ENCODE measurements at places on chromosomes 1 and 21. TPM values are rescaled to one million over a fixed set of nuclear protein-coding genes. Genes with fewer than 3 reads are reported as not detected.

Gene TNFSF18
- not detected for polyA plus RNA-seq

Gene LRRN2
- polyA plus RNA-seq = 1.8 TPM

Gene LCE5A
- not detected for polyA plus RNA-seq

Gene PCP4L1
- polyA plus RNA-seq = 39.2 TPM

Gene TTC22
- 1.0 TPM for polyA plus RNA-seq

Gene SLAMF1
- 0.47 TPM for polyA plus RNA-seq

Gene C1orf74
- polyA plus RNA-seq = 1.4 TPM

Gene SLFNL1
- polyA plus RNA-seq = 0.24 TPM

Gene SYDE2
- 6.7 TPM for polyA plus RNA-seq

Gene SPRR3
- polyA plus RNA-seq = 0.65 TPM

Gene ZNF593OS
- 0.18 TPM for polyA plus RNA-seq

Gene PIGP
- 31.7 TPM for polyA plus RNA-seq

Gene USP21
- 28.4 TPM for polyA plus RNA-seq

Gene KPRP
- not detected for polyA plus RNA-seq

Gene IL19
- not detected for polyA plus RNA-seq

Gene ARHGAP30
- polyA plus RNA-seq = 5.1 TPM

Gene PTCH2
- polyA plus RNA-seq = 2.2 TPM

Gene DNAJC28
- 1.2 TPM for polyA plus RNA-seq

Gene HMGCS2
- polyA plus RNA-seq = 11.7 TPM

Gene NTRK1
- polyA plus RNA-seq = 1.0 TPM

Gene FCN3
- 4.5 TPM for polyA plus RNA-seq
